ENCODE measurements at places on chromosomes 1 and 21. TPM values are rescaled to one million over a fixed set of nuclear protein-coding genes. Genes with fewer than 3 reads are reported as not detected.

GRCh38 chr1:178192686-178193085 is 98.8 kb downstream of the RASAL2 start:
- H3K4me3 ChIP-seq = no peak overlapping the region
- H3K36me3 ChIP-seq = no peaks in the 10 kb centered on the region
- no peaks in the 10 kb centered on the region for H3K27me3 ChIP-seq
- H3K4me1 ChIP-seq = peaks cover 2% of the 10 kb centered on the region
- peak overlapping the region; percentile 16 for H3K27ac ChIP-seq

- no peak overlapping the region for H3K27ac ChIP-seq
- no peaks in the 10 kb centered on the region for H3K36me3 ChIP-seq
- H3K27me3 ChIP-seq = no peaks in the 10 kb centered on the region
- peak; percentile 23 for DNase-seq
- H3K4me3 ChIP-seq = no peak overlapping the region
Measured at GRCh38 chr1:169363046-169363730, 4.4 kb downstream of the NME7 start.

The TNFRSF9 gene
- polyA plus RNA-seq = 0.13 TPM

DNA sequence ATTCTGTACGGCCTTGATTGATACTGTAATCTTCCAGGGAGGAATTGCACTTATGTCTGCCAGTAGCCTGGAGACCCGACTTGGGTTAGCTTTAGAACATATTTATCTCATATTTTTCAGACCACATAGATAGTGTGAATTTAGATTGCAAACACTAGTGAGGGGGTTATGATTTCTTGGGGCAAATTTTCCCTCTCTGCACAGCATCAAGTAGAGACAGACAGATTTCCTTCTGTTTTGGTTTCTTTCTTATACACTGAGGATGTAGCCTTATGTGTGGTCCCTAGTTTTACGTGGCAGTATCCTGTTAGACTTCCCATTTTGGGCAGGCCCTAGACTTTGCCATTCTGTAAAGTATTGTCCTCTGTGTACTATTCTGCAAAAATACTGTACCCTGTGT is 29.0 kb downstream of the SOAT1 start:
- no peak for DNase-seq
- no peaks in the 10 kb centered on the region for H3K4me1 ChIP-seq
- H3K27ac ChIP-seq = no peak overlapping the region
- no peak overlapping the region for H3K4me3 ChIP-seq

GRCh38 chr1:71921204-71921603 is 361.1 kb downstream of the NEGR1 start:
- H3K27ac ChIP-seq = no peak overlapping the region
- DNase-seq = no peak
- no peaks in the 10 kb centered on the region for H3K36me3 ChIP-seq
- no peak overlapping the region for H3K4me3 ChIP-seq
- H3K27me3 ChIP-seq = no peaks in the 10 kb centered on the region

GRCh38 chr1:100581096-100581705 is 43.3 kb downstream of the GPR88 start:
- no peaks in the 10 kb centered on the region for H3K4me1 ChIP-seq
- H3K36me3 ChIP-seq = no peaks in the 10 kb centered on the region
- no peaks in the 10 kb centered on the region for H3K27me3 ChIP-seq
- H3K4me3 ChIP-seq = no peak overlapping the region

DNA sequence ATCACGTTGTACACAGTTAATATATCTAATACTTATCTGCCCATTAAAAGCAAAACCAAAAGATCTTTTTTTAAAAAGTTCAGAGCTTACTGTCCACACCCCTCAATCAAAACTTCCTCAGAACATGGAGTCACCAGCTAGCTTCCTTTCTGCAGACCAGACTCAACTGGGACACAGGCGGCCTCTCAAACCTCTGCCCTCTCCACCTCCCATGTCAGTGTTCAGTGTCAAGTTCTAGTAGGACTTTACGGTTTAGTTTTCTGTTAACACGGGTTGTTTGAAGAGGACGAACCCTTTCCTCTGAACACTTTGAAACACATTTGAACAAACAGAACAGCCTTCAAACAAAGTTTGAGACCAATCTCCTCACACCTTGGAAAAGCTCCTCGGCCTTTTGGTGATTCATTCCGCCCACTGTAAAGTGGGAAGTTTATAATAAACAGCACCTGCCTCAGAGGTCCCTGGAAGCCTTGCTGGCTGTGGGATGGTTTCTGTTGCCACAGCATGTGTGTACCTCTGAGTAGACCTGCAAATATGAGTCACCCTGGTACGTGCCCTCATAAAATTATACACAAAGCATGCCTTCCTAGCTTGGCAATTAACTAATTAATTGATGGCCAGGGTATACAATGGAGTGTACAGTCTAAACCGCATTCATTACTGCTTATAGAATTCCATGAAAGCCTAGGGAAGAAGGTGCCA is 48.4 kb upstream of the SIPA1L2 start:
- H3K4me1 ChIP-seq = no peaks in the 10 kb centered on the region
- no peaks in the 10 kb centered on the region for H3K36me3 ChIP-seq
- H3K4me3 ChIP-seq = no peak overlapping the region
- no peaks in the 10 kb centered on the region for H3K27me3 ChIP-seq
- peak overlapping the region; percentile 12 for H3K27ac ChIP-seq
- DNase-seq = peak; percentile 92

DNA sequence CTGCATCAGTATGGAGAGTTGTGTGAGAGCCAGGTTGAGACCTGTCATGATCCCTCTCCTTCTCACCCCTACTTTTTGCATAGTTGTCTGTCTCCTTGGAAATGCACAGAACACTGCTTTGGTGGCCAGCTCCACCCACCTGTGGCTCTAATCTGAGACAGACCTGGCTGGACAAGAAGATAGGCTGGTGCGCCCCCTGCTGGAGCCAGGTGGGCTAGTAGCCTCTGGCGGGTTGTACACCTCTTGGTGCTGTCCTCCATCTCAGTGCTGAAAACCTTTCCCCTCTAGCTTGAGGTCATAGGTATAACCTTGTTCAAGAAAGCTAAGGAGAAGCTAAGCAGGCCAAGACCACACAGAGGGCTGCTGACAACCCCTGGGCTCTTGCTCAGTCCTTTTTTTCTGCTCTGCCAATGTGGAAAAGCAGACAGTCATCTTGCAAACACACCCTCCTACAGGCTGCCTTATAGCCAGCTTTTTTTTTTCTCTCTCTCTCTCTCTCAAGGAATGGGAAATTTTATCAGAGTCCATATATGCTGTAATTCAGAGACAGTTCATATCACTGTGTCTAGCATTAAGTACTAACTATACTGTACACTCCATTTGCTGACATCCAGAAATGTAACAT is 58.8 kb upstream of the SPATA6 start:
- H3K27me3 ChIP-seq = no peaks in the 10 kb centered on the region
- H3K4me1 ChIP-seq = peaks cover 11% of the 10 kb centered on the region
- DNase-seq = peak; percentile 82
- H3K36me3 ChIP-seq = no peaks in the 10 kb centered on the region

GRCh38 chr1:111561328-111561727 is 57.9 kb upstream of the ADORA3 start:
- H3K4me3 ChIP-seq = no peak overlapping the region
- no peaks in the 10 kb centered on the region for H3K27me3 ChIP-seq
- no peaks in the 10 kb centered on the region for H3K36me3 ChIP-seq
- DNase-seq = no peak
- H3K27ac ChIP-seq = no peak overlapping the region

DNA sequence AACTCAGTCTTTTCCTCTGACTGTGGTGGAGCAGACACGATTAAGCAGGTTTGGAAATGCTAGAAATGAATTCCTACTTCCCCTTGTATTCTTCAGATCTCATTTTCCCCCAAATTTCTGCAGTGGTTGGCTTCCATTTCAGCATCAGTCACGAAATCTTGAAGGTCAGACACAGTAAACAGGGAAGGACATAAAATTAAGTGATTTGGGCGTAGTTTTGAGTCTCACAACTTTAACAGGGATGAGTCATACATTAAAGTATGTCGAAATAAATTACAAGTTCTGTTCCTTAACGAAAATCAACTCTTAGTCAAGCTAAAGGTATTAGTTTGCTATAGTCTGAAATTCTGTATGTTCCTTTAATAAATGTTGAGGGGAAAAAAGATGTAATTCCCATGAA is 61.1 kb downstream of the HNRNPR start:
- no peak for DNase-seq
- H3K27ac ChIP-seq = no peak overlapping the region
- H3K27me3 ChIP-seq = no peaks in the 10 kb centered on the region
- no peaks in the 10 kb centered on the region for H3K4me1 ChIP-seq
- H3K4me3 ChIP-seq = no peak overlapping the region

- H3K36me3 ChIP-seq = no peaks in the 10 kb centered on the region
- no peaks in the 10 kb centered on the region for H3K4me1 ChIP-seq
- DNase-seq = no peak
Measured at GRCh38 chr21:38756746-38757145, 49.0 kb upstream of the ETS2 start.

- peak overlapping the region; percentile 82 for H3K27ac ChIP-seq
- no peak overlapping the region for H3K4me3 ChIP-seq
- no peak for DNase-seq
- no peaks in the 10 kb centered on the region for H3K4me1 ChIP-seq
- no peaks in the 10 kb centered on the region for H3K36me3 ChIP-seq
- H3K27me3 ChIP-seq = peaks cover 29% of the 10 kb centered on the region
Measured at GRCh38 chr1:24990779-24991641, 60.9 kb upstream of the RUNX3 start.

DNA sequence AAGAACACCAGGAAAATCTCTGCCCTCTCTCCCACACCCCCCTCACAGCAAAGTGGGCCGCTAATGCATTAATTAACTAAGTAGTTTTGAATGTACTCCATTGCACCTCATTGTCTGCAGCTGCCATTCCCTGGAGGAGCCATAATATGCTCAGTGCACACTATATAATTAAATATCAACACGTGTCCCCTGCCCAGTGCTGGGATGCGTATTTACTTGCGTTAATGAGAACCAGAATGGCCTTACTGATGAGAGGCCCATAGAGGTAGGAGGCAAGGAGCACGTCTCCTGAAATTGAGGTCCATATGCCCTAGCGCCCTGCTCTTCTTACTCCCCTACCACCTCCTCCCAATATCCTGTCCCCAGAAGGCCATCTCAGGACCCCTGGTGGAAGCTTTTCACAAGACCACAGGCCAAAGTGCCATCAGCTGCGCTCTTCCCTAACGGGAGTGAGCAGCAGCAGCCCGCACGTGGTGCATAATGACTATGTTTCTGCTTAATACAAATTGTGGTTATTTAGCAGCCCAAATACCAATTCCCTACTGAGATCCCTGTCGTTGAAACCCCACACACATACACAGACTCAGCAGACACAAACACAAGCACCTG is 76.8 kb downstream of the PLXNA2 start:
- H3K4me1 ChIP-seq = peaks cover 4% of the 10 kb centered on the region
- no peak overlapping the region for H3K27ac ChIP-seq
- H3K4me3 ChIP-seq = no peak overlapping the region
- H3K36me3 ChIP-seq = no peaks in the 10 kb centered on the region

GRCh38 chr1:60573726-60574409 is 500.3 kb upstream of the C1orf87 start:
- H3K4me1 ChIP-seq = no peaks in the 10 kb centered on the region
- no peak for DNase-seq
- H3K4me3 ChIP-seq = no peak overlapping the region
- H3K27me3 ChIP-seq = no peaks in the 10 kb centered on the region

- peaks cover 16% of the 10 kb centered on the region for H3K4me1 ChIP-seq
Measured at GRCh38 chr1:1040004-1040991, 20.4 kb downstream of the AGRN start.

DNA sequence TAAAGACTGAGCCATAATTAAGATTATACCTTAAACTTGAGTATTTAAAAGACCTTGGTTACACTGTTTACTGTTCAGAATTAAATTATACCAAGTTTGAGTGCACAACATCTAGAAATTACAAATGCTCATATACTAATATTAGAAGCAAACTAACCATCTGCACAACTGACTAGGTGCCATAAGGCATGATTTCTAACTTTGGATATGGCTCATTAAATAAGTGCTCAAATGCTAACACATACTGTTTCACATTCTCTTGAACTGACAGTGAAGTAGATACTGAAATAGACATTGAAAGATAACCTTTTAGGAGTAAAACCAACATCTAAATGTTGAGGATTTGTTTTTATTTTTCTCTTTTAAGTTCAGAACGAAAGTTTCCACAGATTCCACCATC is 74.1 kb downstream of the PRKAA2 start:
- DNase-seq = no peak
- H3K27ac ChIP-seq = no peak overlapping the region
- no peaks in the 10 kb centered on the region for H3K4me1 ChIP-seq
- H3K4me3 ChIP-seq = no peak overlapping the region

- no peak overlapping the region for H3K27ac ChIP-seq
- no peaks in the 10 kb centered on the region for H3K27me3 ChIP-seq
- no peak overlapping the region for H3K4me3 ChIP-seq
- no peaks in the 10 kb centered on the region for H3K4me1 ChIP-seq
- DNase-seq = no peak
Measured at GRCh38 chr1:113701429-113701828, 57.9 kb downstream of the PHTF1 start.

- no peak overlapping the region for H3K27ac ChIP-seq
- no peak overlapping the region for H3K4me3 ChIP-seq
- no peak for DNase-seq
- H3K27me3 ChIP-seq = no peaks in the 10 kb centered on the region
Measured at GRCh38 chr1:221625026-221625425, 116.9 kb downstream of the DUSP10 start.

- DNase-seq = no peak
- no peaks in the 10 kb centered on the region for H3K27me3 ChIP-seq
- H3K36me3 ChIP-seq = no peaks in the 10 kb centered on the region
- H3K4me1 ChIP-seq = no peaks in the 10 kb centered on the region
- H3K4me3 ChIP-seq = no peak overlapping the region
Measured at GRCh38 chr21:38151021-38151645, 105.7 kb upstream of the KCNJ15 start.

The MROH9 gene
- not detected for polyA plus RNA-seq

DNA sequence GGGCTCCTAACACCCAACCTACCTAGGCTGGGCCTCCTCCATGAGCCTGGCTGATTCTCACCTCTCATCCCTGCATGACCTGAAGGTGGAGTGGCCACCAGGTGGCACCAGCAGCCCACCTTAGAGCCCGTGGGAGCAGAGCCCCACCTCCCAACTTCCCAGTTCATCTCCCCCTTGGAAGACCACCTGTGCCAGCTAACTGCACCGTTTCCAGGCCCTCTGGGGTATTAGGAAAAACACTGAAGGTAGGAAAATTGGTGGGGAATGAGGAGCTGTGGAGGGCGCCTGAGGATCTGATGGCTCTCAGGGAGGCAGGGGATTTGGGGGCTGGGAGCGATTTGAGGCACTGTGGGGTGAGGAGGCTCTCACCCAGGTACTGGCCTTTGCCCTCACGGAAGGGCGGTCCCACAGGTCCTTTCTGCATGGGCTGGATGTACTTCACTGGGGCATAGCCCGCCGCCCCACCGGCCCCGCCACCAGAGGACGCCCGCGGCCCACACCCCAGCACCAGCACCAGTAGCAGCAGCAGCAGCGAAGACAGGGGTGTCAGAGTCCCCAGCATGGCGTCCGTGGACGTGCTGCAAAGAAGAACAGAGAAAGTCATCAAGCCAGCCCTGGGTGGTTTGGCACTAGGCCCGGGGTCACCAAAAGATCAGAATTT is 11.1 kb downstream of the ADPRS start:
- H3K36me3 ChIP-seq = peaks cover 20% of the 10 kb centered on the region
- peaks cover 14% of the 10 kb centered on the region for H3K4me1 ChIP-seq

GRCh38 chr1:203669739-203670138 is 43.1 kb downstream of the ATP2B4 start:
- peaks cover 39% of the 10 kb centered on the region for H3K4me1 ChIP-seq
- no peak overlapping the region for H3K4me3 ChIP-seq
- no peak overlapping the region for H3K27ac ChIP-seq
- no peaks in the 10 kb centered on the region for H3K27me3 ChIP-seq
- peaks cover 9% of the 10 kb centered on the region for H3K36me3 ChIP-seq

The GBP4 gene
- 6.8 TPM for polyA plus RNA-seq

GRCh38 chr1:55867304-55867843 is 652.2 kb upstream of the USP24 start:
- H3K4me1 ChIP-seq = peaks cover 7% of the 10 kb centered on the region
- no peak for DNase-seq
- no peak overlapping the region for H3K4me3 ChIP-seq
- H3K27ac ChIP-seq = no peak overlapping the region
- no peaks in the 10 kb centered on the region for H3K27me3 ChIP-seq

Data from small intestine (tissue), 16 donors.